NCI-H1417 (cell line): ENCODE measurements at places on chromosomes 13 and 19.

GRCh38 chr19:12374026-12374425 is 8.5 kb upstream of the ZNF442 start:
- no peak for DNase-seq

- no peak for DNase-seq
Measured at GRCh38 chr13:99190147-99190985, 10.3 kb upstream of the UBAC2 start.

DNA sequence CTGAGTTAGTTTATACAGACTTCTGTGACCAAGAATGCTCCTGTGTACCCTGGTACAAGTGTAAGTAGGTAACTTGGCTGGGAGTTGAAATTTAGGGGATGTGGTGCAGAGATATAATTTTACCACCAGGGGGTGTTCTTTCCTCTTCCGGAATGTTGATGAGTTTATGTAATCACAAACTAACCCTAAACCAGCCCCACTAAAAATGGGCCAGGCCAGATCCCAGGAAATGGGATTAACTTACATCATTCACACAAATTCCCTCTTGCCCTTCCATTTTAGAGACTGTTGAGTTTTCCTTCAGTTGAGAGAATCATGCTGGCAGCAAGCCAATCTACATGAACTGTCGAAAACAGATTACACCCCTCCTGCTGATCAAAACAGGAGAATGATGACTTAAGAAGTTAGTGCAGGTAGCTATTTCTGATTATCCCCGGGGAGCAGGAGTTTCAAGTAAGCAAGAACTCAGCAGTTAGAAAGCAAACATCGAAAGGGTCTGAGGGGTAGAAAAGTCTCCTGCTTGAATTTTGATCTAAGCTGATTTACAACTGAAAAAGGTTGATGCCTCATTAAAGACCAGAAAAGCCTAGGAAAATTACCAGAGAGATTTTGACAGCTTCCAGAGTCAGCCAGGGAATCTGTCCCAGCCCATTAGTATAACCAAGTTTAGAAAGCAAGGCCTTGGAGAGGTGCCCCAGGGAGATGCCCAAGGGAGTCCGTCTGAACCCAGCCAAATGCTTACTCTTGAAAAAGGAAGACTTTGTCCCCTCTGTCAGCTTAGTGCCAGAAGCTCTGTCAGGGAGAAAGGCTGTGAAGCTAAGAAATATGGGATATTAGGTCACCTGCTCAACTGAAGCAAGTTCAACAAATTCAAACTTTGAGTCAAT is 32.3 kb upstream of the MED4 start:
- DNase-seq = peak; percentile 68

- DNase-seq = no peak
Measured at GRCh38 chr19:10935371-10936059, 6.9 kb downstream of the TIMM29 start.

DNA sequence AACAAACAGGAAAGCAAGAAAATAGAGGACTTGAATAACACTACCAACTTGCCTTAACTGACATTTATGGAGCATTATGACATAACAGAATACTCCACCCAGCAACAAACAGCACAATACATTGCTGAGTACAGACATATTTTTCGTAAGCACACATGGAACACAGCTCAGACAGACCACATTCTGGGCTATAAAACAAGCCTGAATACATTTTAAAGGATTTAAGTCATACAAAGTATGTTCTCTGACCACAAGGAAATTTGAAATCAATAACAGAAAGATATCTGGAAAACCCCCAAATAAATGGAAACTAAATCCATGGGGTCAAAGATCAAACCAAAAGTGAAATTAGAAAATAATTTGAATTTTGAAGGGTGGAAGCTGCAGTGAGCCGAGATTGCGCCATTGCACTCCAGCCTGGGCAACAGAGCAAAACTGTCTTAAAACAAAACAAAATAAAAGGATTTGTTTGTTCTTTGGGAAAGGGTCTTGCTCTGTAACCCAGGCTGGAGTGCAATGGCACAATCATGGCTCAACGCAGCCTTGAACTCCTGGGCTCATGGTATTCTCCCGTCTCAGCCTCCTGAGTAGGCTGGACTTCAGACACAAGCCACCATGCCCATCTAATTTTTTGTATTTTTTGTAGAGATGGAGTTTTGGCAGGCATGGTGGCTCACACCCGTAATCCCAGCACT is 5.6 kb downstream of the ZDHHC20 start:
- DNase-seq = no peak

DNA sequence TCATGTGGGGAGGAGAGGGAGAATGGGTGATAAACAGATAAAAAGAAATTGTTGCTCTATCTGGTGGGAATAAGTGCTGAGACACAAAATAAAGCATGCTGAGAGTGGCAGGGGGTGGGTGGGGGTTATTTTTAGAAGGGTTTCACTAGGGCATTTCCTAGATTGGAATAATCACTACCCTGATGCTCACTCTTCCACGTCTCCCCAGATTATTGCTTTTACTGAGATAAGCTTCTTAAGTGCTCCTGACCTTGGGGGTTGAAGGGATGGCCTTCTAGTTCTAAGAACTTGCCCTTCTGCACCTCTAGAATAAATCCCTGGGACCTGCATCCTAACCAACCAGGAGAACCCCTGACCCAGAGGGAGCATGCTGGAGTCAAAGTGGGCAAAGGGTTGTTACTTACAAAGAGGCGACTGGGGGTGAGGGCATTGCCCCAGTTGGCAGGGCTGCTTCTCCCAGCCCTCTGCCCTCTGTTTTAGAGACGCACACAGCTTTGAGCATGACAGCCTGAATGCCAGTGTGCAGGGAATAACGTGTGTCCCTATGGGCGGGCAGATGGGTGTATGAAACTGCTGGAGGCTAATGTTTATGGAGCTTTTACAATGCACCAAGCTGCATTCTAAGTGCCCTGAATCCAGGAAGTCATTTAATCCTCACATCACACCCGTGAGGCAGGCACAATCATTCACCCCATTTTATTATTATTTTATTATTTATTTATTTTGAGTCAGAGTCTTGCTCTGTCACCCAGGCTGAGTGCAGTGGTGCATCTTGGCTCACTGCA is 743 bp downstream of the RDH8 start:
- DNase-seq = no peak

GRCh38 chr13:39670445-39670844 is 15.0 kb downstream of the COG6 start:
- no peak for DNase-seq
